A673 (cell line): ENCODE measurements at places on chromosomes 1 and 21. TPM values are rescaled to one million over a fixed set of nuclear protein-coding genes. Genes with fewer than 3 reads are reported as not detected.

The ALPL gene
- 4.8 and 8.8 TPM in 2 replicates for total RNA-seq

DNA sequence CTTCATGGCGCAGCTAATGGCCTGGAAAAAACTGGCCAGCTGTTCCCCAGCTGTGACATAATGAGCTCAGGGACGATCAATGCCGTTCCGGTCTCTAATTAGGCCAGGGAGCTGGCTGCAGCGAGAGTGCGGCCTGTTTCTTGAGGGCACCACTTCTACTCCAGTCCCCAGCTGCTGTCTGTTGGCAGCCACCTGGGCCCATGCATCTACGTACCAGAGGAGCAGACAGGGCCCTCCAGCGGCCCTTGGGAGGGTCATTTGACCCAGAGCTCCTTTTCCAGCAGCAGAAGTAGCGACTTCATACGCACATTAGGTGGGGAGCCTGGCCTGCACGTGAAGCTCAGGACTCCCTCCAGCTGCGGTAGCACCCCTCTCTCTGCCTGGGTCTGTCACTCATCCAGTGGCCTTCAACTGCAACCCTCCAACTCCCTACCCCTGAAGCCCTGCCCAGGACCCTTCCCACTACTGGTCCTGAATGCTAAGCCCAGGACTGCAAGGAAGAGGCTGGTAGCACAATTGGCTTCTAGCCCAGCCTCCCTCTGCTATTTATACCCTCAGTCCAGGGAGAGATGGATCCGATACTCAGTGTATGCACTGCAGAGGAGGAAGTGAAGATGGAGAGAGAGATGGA is 9.1 kb upstream of the GPR61 start:
- no peak for DNase-seq

- DNase-seq: no peak
Observed at GRCh38 chr1:5596651-5597050, 395.6 kb downstream of the NPHP4 start.

- no peak for DNase-seq
Observed at GRCh38 chr1:227901906-227902640, 45.7 kb downstream of the WNT9A start.

DNA sequence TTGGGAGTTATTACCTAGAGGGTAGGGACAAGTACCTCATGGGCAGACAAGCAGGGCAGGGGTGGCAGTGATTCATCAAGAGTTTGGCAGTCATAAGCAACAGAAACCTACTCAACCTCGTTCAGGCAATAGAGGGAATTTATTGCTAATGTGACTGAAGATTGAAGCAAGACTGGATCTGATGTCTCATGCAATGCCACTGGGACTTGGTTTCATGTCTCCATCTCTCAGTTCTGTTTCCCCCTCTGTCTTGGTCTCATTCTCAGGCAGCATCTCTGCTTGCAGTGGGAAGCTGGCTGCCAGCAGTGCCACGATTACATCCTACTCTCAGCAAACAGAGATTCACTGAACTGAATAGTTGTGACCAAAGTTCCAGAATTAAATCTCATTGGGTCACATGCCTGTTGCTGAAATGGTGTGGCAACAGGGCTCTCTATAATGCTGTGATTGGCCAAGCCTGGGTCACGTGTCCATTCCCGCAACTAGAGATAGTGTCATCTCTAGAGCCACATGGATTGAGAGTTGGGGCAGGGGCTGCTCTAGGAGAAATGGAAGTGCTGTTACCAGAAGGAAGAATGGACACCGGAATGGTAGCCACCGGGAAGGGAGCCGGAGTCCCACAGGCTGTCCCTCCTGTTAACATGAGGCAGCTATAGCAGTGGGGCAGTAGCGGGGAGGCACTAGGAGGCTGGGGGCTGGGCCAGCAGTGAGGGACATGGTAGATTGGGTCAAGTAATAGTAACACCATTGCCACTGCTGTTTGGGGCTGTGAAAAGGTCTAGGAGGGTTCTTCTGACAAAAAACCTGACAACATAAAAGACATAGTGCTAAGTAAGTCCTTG is 3.9 kb upstream of the CDC42 start:
- DNase-seq: no peak
